ENCODE measurements at places on chromosomes 7 and 10.

- no peak for DNase-seq
Observed at GRCh38 chr10:47277352-47278151, 22.4 kb upstream of the GDF10 start.

DNA sequence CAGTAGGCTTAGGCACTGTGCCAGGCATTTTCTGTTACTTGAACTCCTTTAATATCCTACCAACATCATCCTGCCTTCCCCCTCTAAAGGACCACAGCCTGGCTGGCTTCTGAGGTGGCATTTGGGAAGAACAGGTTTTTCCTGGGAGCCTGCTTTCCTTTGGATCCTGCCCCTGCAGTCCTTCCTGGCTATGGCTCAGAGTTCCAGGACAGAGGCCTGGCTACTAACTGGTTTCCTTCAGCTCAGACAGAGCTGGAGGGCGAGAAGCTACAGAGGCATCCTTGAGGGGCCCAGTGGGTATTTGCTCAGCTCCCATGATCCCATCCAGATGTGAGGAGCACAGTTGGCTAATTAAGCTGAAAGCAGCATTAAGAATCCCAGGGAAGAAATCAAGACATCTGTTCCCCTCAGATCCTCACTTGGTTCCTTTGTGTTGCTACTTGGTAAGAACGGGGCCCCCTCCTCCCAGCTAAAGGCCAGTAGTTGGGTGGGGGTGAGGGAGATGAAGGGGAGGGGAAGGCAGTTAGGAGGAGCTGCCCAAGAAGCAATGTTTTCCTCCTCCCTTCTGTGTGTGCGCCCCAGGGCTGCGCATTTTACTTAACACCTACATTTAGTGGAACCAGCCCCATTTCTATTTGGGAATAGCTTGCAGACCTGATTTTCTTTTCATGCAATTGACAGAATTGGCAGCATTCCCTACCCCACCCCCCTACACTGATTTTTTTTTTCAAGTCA, 142.6 kb upstream of the SORCS3 start:
- DNase-seq, result no peak

GRCh38 chr10:113459626-113460280, 93.1 kb upstream of the HABP2 start:
- no peak for DNase-seq

- no peak for DNase-seq
Observed at GRCh38 chr10:131997366-131998049, 15.8 kb upstream of the BNIP3 start.
